ENCODE measurements at places on chromosomes 2 and 18.

GRCh38 chr18:55405893-55406406, 182.0 kb downstream of the TCF4 start:
- no peak for DNase-seq

- no peak for DNase-seq
Measured at GRCh38 chr18:27996801-27997272, 180.1 kb downstream of the CDH2 start.

DNA sequence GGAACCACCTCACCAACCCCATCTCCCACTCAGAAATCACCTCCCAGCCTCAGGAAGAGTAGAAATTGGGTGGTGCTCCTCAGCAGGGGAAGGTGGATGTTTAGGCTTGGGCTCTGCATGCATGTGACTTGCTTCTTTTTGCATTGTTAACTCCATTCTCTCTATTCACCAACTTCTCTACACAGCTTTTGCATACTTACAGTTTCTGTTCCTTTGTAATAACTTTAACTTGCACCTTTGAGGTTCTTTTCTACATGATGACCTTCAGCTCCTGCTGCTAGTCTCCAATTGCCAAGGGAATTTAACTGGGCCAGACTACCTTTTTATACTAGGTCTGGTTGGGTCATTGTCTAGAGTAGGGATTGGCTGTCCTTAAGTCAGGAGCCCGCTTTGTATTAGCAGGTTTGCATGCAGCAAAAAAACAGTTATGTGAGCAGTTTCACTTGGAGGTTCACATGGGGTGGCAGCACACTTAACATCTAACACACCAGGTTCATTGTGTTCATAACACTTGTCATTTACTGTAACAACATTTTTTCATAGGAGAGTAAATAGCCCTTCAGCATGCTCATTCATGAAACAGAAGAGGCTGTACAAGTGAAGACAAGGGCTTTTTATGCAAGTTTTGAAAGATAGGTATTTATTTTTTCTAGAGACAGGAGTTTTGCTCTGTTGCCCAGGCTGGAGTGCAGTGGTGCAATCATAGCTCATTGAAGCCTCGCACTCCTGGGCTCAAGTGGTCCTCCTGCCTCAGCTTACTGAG, 12.0 kb downstream of the MRPL35 start:
- DNase-seq, result no peak

DNA sequence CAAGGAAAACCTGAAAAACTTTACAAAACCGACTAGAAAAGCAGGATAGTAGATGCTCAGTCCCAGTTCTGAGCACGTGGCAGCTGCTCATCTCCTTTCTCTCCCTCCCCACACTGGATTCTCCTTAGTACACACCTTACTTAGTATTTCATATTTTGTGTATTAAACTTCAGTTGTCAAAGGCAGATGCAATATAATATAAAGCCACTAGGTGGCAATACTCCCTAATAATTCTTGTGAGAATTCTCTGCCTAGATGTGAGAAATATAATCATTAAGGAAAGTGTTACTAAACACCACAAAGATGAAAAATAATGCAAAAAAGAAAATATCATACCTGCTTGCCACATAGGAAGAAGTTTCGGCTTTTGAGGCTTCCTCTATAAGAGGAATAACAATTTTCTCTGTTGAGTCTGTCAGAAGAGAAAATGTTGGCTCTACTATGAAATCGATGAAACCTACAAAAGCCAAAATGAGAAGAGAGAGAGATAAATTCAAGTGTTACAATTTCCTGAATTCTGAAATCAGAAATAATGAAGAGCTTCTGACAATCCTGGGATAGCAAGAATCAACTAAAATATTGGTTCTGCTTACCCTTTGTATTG, 200.6 kb downstream of the PPP1R1C start:
- no peak for DNase-seq

GRCh38 chr2:10658041-10658913, 31.5 kb downstream of the NOL10 start:
- DNase-seq, result no peak

- no peak for DNase-seq
Measured at GRCh38 chr18:31206071-31206470, 43.4 kb upstream of the DSC1 start.

DNA sequence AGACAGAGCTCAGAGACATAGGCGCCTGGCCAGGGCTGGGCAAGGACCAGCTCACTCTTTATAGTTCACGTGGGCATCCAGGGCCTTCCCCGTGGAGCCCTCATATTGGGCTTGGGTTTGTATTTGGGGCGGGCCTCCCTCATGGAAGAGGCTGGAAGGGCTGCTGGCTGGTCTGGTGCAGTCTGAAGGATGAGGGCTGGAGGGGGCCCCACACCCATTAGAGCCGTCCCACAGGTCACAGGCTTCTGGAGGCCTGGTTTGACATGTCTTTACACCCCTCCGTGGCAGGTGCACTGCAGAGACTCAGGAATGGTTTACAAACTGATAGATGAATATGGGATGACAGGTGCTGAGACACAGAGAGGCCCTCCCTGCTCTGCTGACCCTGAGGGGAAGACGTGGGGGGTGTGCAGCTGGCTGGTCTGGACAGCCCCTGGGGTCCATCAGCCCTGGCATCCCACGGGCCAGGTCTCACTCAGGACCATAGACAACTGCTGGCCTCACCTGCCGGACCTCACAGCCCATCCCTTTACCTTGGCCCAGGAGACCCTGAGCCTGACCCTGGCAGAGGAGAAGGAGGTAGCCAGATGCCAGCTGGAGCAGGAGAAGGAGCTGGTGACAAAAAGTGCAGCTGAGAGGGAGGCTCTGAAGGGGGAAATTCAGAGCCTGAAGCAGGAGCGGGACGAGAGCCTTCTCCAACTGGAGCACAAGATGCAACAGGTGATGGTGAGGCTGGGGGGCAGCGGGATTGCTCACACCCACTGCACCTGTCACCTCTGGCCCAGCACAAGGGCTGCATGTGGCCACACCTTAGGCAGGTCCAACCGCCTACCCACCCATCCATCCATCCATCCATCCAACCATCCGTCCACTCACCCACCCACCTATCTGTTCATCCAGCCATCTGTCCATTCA, 43.9 kb downstream of the CROCC2 start:
- DNase-seq, result no peak

- no peak for DNase-seq
Measured at GRCh38 chr18:64707052-64707451, 558.2 kb upstream of the LINC00305 start.

DNA sequence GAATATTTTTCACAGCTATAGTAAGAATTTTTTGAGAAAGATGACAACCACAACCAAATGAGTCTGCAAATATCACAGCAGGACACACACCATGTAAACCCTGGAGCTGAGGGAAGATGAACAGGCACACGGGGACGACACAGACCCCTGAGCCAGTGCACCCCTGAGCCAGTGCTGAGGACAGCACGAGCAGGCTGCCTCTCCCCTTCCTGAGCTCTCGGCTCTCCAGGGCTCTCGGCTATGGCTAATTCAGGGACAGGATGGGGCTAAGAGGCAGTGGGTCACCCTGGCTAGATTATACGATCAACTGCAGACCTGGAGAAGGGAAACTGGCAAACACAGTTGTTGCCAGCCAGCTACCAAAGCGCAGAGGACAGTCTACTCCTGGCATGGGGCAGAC, 41.4 kb downstream of the TGFBRAP1 start:
- no peak for DNase-seq

Data from activated CD4-positive, alpha-beta T cell treated with anti-CD3 and anti-CD28 coated beads for 24 hours (primary cell).